ENCODE measurements at places on chromosomes 13 and 19. TPM values are rescaled to one million over a fixed set of nuclear protein-coding genes. Genes with fewer than 3 reads are reported as not detected.

SPC24 gene
- 11.8 TPM for polyA plus RNA-seq

ZNF235 gene
- polyA plus RNA-seq: 5.6 TPM

HNRNPL gene
- 261 TPM for polyA plus RNA-seq

SUCLA2 gene
- 73.4 TPM for polyA plus RNA-seq

MISP3 gene
- polyA plus RNA-seq: 6.6 TPM

GRIK5 gene
- polyA plus RNA-seq: 3.1 TPM

ZNF667 gene
- polyA plus RNA-seq: 10.9 TPM

MYDGF gene
- polyA plus RNA-seq: 50.5 TPM

YJEFN3 gene
- 4.7 TPM for polyA plus RNA-seq

MTUS2 gene
- polyA plus RNA-seq: 33.6 TPM

TGFB1 gene
- 20.5 TPM for polyA plus RNA-seq

RNF225 gene
- polyA plus RNA-seq: not detected

CACNG7 gene
- 0.29 TPM for polyA plus RNA-seq

ENOX1 gene
- polyA plus RNA-seq: 9.6 TPM

SLC6A16 gene
- polyA plus RNA-seq: 2.0 TPM

All from muscle of arm (tissue), 14 donors.